Fibroblast of upper back skin (primary cell): ENCODE measurements at places on chromosomes 11 and 22.
A peak's percentile ranks its signal among the peaks of the same experiment; 100 is the strongest.

GRCh38 chr11:32796425-32796824 is 2.0 kb upstream of the CCDC73 start:
- no peak for DNase-seq

DNA sequence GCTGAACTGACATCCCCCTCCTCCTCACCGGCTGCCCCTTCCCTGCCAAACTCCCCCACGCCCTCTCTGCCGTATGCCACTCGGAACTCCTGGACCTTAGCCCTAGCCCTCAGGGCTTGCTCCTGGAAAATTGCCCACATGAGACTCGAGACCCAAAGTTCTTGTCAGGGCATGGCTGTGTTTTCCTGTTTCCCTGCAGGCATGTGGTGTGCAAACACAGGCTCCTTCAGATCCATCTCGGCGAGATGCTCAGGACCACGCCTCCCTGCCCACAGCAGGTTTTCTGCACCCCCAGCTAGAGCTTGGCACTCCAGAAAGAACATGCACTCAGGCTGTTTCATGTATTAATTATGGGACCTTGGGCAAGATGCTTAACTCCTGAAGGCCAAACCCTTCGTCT is 1480.4 kb downstream of the BRD1 start:
- DNase-seq: no peak

GRCh38 chr11:118353084-118353710 is 6.2 kb upstream of the UBE4A start:
- DNase-seq: peak; percentile 28

- DNase-seq: no peak
Observed at GRCh38 chr11:76453248-76453647, 8.4 kb downstream of the EMSY start.

GRCh38 chr22:43226377-43227238 is 39.7 kb upstream of the TTLL12 start:
- DNase-seq: peak; percentile 50

GRCh38 chr22:49688516-49689254 is 139.0 kb downstream of the BRD1 start:
- DNase-seq: no peak

DNA sequence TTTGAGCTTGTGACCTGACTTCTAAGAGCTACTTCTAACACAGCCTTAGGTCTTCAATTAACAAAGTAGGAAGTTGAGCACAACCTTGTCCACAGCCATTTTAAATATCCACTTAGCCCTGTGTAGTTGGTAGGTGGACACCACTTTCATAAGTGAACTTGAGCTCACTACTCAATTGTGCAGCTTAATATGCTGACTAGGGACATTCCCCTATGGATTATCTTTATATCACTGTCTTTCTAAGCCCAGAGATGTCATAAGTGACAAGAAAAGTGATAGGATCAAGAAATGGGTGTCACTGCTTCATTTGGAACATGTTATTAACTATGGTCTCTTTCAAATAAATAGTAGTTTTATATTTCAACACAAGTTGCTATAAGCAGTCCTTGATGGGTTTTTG is 4.0 kb upstream of the ATP5MG start:
- DNase-seq: no peak

GRCh38 chr22:49439373-49439772 is 388.3 kb downstream of the BRD1 start:
- no peak for DNase-seq

- DNase-seq: no peak
Observed at GRCh38 chr11:26537341-26537740, 34.7 kb downstream of the MUC15 start.

GRCh38 chr11:15198284-15198683 is 83.6 kb downstream of the INSC start:
- no peak for DNase-seq

GRCh38 chr22:46122511-46122971 is 27.8 kb upstream of the PPARA start:
- DNase-seq: peak; percentile 62

DNA sequence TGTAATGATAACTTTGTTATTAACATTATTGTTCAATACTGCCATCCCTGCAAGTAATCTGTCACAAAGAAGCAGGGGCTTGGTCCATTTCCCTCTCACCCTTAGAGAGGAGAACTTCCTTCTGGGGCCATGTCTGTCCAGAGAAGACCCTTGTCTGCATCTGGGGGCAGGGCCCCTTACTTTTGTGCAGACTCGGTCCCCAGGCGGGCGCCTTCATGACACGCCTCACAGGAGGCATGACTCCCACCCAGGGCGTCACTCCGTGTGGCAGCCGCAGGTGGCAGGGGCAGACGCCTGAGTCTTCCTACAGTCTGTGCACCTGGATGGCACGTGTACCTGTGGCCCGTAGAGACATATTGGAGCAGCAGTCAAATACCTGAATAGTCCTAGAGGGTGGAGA is 21.8 kb upstream of the B3GAT1 start:
- no peak for DNase-seq

- DNase-seq: no peak
Observed at GRCh38 chr11:15175831-15176230, 61.1 kb downstream of the INSC start.

DNA sequence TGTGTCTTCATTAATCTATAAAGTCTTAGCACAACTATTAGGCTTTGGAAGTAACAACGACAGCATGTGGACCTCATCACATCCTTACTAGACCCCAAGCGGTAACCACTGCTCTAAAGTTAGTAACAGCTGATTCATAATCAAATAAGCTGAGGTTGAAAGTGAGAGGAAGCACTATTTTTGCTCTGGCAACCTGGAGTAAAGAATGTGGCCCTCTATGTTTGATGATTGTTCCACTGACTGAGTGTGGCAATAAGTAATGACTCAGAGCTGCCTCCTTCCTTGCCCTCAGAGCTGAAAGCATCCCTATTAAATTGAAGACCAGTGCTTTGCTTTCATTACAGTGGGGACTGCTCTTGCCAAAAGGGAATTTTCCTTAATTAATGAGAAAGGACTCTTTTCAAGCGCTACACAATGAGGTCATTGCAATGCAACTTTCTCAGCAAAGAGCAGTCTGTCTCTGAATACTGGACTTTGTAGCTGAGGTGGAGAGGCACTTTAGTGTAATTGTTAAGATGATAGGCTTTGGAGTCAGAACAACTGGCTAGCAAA is 906.1 kb upstream of the RAG2 start:
- peak; percentile 95 for DNase-seq

GRCh38 chr11:117918366-117919255 is 10.6 kb downstream of the TMPRSS13 start:
- DNase-seq: no peak

DNA sequence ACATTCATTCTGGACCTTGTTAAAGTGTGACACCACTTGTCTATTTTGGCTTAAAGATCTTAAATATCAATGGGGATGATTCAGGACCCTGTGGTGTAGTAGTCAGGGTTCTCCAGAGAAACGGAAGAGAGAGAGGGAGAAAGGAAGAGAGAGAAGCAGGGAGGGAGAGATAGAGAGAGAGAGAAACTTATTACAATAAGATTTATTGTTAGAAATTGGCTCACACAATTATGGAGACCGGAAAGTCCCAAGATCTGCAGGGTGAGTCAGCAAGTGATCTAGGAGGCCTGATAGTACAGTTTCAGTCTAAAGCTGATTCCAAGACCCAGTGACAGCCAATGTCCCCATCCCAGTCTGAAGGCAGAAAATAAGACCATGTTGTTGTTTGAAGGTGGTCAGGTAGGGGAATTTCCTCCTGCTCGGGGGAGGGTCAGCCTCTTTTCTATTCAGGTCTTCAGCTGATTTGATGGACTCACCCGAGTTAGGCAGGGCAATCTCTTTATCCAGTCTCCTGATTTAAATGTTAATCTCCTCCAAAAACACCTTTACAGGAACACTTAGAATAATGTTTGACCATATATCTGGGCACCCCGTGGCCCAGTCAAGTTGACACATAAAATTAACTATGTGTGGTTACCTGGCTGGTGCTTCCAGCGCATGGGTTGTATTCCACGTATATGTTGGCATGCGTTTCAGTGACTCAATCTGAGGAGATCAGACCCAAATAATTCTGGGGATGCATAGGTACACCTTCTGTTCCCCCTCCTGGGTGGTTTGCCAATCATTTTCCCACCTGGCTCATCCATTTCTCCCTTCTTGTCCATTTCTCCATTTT is 1350.5 kb downstream of the TBC1D22A start:
- DNase-seq: no peak

- peak; percentile 70 for DNase-seq
Observed at GRCh38 chr11:63767565-63768236, 874 bp downstream of the ZFTA start.

DNA sequence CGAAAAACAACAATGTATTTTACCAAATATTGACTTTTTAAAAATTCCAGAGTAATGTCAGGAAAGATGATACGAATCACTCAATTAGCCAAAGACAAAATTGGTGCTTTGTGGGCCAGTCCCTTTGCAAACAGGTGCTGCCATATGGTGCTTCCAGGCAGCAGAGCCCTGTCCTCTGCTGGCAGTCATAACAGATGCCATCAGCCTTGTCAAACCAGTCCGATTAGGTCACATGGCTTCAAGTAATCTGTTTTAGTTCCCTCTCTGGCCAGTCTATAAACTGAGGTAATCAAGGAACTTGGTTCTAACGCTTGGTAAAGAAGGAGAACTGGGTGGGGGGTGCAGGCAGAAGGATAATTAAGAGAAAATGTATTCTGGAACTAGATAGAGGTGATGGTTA is 49.1 kb upstream of the CAPRIN1 start:
- no peak for DNase-seq

- no peak for DNase-seq
Observed at GRCh38 chr11:66360406-66361073, 11.0 kb downstream of the SLC29A2 start.

GRCh38 chr11:10725114-10725906 is 25.7 kb upstream of the CTR9 start:
- DNase-seq: peak; percentile 88

GRCh38 chr22:21651521-21652009 is 9.5 kb downstream of the SDF2L1 start:
- DNase-seq: no peak

DNA sequence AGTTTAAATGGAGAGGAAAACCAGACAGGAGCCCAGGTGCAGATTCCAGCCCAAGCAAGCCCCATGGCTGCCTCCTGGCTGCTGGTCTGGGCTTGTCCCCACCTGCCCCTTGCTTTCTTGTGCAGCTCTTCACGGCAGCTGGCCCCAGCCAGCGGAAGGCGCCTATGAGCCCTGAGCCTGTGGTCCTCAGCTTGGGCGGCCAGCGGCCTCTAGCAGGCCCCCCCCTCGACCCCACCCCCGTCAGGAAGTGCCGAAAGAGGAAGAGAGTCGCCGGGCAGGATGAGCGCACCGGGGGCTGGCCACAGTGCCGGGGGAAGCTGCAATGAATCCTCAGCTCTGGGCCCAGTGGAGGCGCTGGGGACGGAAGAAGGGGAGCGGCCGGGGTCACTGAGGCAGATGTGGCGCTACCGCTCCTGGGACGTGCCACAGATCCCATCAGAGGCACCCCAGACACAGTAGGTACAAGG is 2.1 kb upstream of the DGKZ start:
- no peak for DNase-seq

GRCh38 chr11:8867035-8867434 is 44.0 kb upstream of the AKIP1 start:
- DNase-seq: peak; percentile 13

GRCh38 chr11:111718859-111719258 is 47.3 kb downstream of the PPP2R1B start:
- peak; percentile 46 for DNase-seq

GRCh38 chr11:48077251-48077650 is 96.9 kb downstream of the PTPRJ start:
- no peak for DNase-seq

GRCh38 chr11:111423250-111423615 is 44.2 kb upstream of the POU2AF1 start:
- DNase-seq: no peak

GRCh38 chr11:19220903-19221724 is 19.3 kb upstream of the CSRP3 start:
- no peak for DNase-seq

GRCh38 chr11:127859941-127860354 is 727.4 kb downstream of the ETS1 start:
- no peak for DNase-seq

GRCh38 chr11:45710561-45710960 is 45.1 kb upstream of the CHST1 start:
- DNase-seq: no peak

DNA sequence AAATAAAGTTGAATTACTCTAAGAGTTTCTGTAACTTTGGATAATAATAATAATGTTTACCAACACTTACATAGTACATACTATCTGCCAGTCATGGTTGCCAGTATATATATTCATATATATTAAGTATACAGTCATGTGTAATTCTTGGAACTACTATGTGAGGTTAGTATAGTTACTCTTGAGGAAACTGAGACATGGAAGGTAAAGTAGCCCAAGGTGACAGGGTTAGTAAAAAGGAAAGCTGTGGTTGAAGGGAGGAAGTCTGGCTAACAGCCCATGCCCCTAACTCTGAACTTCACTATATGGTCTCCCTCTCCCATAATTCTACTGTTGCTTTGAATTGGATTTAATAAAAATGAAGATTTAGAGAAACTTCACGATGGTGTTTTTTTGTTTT is 24.9 kb downstream of the FDX1 start:
- DNase-seq: no peak

- DNase-seq: no peak
Observed at GRCh38 chr11:127117231-127117739, 116.7 kb upstream of the KIRREL3 start.

GRCh38 chr11:7892840-7893254 is 38.2 kb downstream of the OR10A6 start:
- DNase-seq: peak; percentile 77

DNA sequence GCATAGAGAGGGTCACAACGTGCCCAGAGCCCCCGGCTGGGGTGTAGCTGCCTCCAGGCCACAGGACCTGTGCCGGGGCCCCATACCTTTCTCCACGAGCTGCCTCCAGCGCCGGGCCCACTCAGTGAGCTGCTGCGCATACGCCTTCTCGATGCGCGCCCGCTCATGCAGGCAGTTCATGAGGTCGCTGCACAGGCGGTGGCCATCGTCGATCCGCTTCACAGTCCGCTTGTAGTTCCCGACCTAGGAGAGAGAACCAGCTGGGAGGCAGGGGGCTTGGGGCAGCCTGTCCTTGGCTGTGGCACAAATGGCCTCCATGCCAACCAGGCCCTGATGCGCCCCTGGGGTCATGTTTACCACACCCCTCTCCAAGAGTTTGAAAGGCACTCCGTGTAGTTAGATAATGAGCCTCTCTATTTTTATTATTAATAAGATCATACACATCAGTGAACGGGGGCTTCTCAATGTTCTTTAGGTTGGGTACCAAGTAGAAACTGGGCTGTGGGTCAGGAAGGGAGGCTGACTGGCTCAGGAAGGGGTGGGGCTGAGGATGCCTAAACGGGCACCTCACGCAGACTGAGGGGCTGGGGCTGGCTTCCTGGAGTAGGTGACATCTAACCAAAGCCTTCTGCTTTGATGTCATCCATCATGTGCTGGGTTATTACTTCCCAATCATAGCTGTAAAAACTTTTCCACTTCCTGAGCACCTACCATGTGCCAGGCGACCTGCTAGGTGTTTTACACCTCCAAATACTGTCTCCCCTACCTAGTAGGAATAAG is 36.5 kb upstream of the ARFGAP3 start:
- no peak for DNase-seq

- no peak for DNase-seq
Observed at GRCh38 chr22:44728761-44729324, 23.5 kb upstream of the ARHGAP8 start.

GRCh38 chr22:27455526-27455925 is 346.0 kb downstream of the MN1 start:
- peak; percentile 72 for DNase-seq

- DNase-seq: no peak
Observed at GRCh38 chr22:49672014-49672516, 155.6 kb downstream of the BRD1 start.

GRCh38 chr11:131468565-131468964 is 98.2 kb downstream of the NTM start:
- no peak for DNase-seq
